Osteoblast (primary cell): ENCODE measurements at places on chromosomes 1 and 21. TPM values are rescaled to one million over a fixed set of nuclear protein-coding genes. Genes with fewer than 3 reads are reported as not detected.

CRYAA gene
- not detected in 2 replicates for total RNA-seq

ORC1 gene
- 0.72 and 1.2 TPM in 2 replicates for total RNA-seq

FBXO28 gene
- 35.5 and 36.5 TPM in 2 replicates for total RNA-seq

TAGLN2 gene
- 156 and 159 TPM in 2 replicates for total RNA-seq

SSX2IP gene
- total RNA-seq, result 10.9 TPM in 2 replicates

SAMD11 gene
- total RNA-seq, result 7.7 and 8.3 TPM in 2 replicates

OR10Z1 gene
- total RNA-seq, result not detected in 2 replicates

AMIGO1 gene
- total RNA-seq, result 2.1 and 2.5 TPM in 2 replicates

UMODL1 gene
- total RNA-seq, result under 0.01 TPM in 1 of 2 replicates, not detected in the other

KRTAP12-4 gene
- not detected in 2 replicates for total RNA-seq

CR1L gene
- total RNA-seq, result not detected in 2 replicates

LCA5L gene
- 2.2 and 2.9 TPM in 2 replicates for total RNA-seq

DNA sequence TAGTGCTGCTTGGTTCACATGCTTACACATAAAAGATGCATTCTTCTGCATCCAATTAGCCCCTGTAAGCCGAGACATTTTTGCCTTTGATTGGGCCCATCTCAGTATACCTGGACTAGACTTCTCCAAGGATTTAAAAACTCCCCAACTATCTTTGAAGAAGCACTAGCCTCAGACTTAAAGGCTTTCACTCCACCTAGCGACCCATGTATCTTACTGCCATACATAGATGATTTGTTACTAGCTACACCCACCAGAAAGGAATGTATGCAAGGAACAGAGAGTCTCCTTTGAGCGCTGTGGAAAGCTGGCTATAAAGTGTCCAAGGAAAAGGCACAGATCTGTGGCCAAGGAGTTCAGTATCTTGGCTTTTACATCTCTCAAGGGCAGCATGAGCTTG is 91.7 kb downstream of the LIPI start:
- DNase-seq, result no peak
- H3K4me1 ChIP-seq, result no peaks in the 10 kb centered on the region
- H3K36me3 ChIP-seq, result no peaks in the 10 kb centered on the region
- H3K27ac ChIP-seq, result no peak overlapping the region
- no peaks in the 10 kb centered on the region for H3K27me3 ChIP-seq

DNA sequence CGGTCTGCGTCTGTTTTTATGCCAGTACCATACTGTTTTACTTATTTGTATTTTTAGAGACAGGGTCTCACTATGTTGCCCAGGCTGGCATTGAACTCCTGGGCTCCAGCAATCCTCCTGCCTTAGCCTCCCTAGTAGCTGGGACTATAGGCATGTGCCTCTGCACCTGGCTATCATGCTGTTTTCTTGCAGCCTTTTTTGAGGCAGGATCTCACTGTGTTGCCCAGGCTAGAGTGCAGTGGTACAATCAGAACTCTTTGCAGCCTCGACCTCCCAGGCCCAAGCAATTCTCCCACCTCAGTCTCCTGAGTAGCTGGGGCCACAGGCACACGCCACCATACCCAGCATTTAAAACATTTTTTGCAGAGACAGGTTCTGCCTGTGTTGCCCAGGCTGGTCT is 5.3 kb upstream of the LRRC39 start:
- DNase-seq, result no peak
- H3K27ac ChIP-seq, result no peak overlapping the region
- peaks cover 6% of the 10 kb centered on the region for H3K4me1 ChIP-seq

GRCh38 chr21:34046917-34047316 is 26.5 kb upstream of the MRPS6 start:
- no peaks in the 10 kb centered on the region for H3K4me1 ChIP-seq
- no peaks in the 10 kb centered on the region for H3K36me3 ChIP-seq
- no peaks in the 10 kb centered on the region for H3K27me3 ChIP-seq
- H3K27ac ChIP-seq, result no peak overlapping the region

DNA sequence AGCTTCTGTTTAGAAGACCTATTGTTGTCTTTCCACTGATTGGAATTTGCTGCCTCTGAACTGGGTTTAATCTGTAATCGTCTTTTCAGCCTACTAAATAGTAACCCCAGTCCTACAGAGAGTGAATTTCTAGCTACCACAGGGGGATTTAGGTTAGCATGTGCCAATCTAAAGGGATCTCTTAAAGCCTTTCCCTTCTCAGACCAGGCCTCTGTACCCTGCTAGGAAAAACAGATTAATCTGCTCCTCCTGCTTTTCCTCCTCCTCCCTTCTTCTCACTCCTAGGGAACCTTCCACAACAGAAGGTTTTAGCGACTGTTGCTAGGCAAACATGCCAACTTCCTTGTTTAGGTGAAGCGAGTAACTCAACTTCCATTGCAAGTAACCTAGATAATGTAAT is 1.3 kb upstream of the RC3H1 start:
- H3K27me3 ChIP-seq, result no peaks in the 10 kb centered on the region
- H3K27ac ChIP-seq, result no peak overlapping the region
- H3K4me3 ChIP-seq, result no peak overlapping the region
- H3K4me1 ChIP-seq, result peaks cover 32% of the 10 kb centered on the region

DNA sequence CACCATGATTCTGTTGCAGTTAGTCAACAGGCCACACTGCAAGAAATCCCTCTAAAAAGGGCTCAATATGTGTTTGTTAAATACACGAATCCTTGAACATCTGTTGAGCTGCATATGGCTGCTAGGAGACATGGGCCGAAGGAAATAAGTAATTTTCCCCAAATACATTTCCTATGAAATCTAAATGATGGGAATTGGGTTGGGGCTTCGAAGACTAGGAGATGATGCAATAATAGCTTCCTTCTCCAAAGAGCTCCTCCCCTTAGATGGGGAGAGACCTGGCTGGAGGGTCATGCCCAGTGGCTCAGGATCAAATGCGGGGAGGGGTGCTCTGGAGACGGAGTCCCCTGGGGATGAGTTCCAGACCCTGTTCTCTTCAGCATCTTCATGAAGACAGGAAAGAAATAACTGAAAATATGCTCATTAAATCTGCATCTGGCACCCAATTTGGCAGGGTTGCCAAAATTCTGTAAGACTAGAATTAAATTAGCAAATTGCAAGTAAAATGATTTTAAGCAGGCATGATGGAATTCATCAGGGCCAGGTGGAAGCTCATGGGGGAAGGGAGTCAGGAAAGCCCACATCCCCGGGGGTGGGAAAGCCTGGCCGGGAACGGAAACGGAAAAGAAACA is 165.0 kb upstream of the EDN2 start:
- peaks cover 18% of the 10 kb centered on the region for H3K4me1 ChIP-seq
- no peak for DNase-seq
- H3K27me3 ChIP-seq, result no peaks in the 10 kb centered on the region
- H3K4me3 ChIP-seq, result peak overlapping the region; percentile 39
- H3K36me3 ChIP-seq, result no peaks in the 10 kb centered on the region

- no peaks in the 10 kb centered on the region for H3K36me3 ChIP-seq
- H3K27me3 ChIP-seq, result no peaks in the 10 kb centered on the region
- no peak overlapping the region for H3K27ac ChIP-seq
- H3K4me1 ChIP-seq, result peaks cover 11% of the 10 kb centered on the region
- DNase-seq, result no peak
Measured at GRCh38 chr1:174040387-174040786, 18.2 kb upstream of the RC3H1 start.

DNA sequence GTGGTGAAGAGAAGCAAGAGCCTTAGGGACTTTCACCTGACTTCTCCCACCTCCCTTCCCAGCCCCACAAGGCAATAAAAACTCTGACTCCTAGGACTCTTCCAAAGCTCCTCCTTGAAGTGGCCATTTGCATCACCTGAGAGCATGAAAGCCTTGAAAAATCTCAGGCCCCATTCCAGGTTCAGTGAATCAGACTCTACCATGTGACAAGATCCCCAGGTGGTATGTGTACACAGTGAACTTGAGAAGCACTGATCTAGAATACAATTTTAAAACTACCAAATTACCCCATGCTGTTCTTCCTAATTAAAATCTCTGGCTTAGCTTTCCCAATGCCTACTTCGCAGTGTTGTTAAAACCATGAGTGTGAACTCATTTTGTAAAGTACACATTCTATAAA is 195.1 kb upstream of the SAMSN1 start:
- H3K27ac ChIP-seq, result no peak overlapping the region
- no peaks in the 10 kb centered on the region for H3K36me3 ChIP-seq
- no peaks in the 10 kb centered on the region for H3K4me1 ChIP-seq

- H3K36me3 ChIP-seq, result no peaks in the 10 kb centered on the region
- peaks cover 42% of the 10 kb centered on the region for H3K27me3 ChIP-seq
- H3K4me3 ChIP-seq, result no peak overlapping the region
Measured at GRCh38 chr1:207453710-207454045, 450 bp upstream of the CR2 start.

- H3K27ac ChIP-seq, result no peak overlapping the region
- no peaks in the 10 kb centered on the region for H3K27me3 ChIP-seq
- no peak overlapping the region for H3K4me3 ChIP-seq
Measured at GRCh38 chr1:117499071-117499470, 106.8 kb upstream of the TENT5C start.

DNA sequence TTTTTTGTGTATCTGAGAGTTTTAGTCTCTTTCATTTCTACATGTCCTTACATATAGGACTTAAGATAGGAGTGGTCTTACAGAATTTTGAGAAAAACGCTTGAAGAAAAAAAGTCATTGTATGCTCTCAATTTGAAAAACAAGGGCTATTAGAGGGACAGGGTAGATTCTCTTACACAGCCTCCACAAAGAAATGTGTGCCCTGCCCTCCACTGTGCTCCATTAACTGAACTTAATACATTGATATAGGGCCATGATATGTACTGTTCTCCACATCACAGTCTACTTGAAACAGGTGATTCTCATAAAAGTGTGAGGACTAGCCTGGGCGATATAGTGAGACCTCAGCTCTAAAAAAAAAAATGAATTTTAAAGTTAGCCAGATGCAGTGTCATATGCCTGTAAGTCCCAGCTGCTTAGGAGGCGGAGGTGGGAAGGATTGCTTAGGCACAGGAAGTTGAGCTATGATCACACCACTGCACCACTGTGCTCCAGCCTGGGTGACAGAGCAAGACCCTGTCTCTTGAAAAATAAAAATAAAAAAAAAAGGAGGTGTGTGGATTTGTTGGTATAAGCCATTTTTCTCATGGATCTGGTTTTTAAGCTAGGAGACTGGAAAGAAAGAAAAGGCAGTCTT is 77.0 kb downstream of the HMCN1 start:
- no peak overlapping the region for H3K27ac ChIP-seq
- DNase-seq, result no peak
- no peak overlapping the region for H3K4me3 ChIP-seq
- no peaks in the 10 kb centered on the region for H3K27me3 ChIP-seq
- peaks cover under 1% of the 10 kb centered on the region for H3K4me1 ChIP-seq
- H3K36me3 ChIP-seq, result no peaks in the 10 kb centered on the region

- no peaks in the 10 kb centered on the region for H3K27me3 ChIP-seq
- no peak for DNase-seq
- H3K36me3 ChIP-seq, result no peaks in the 10 kb centered on the region
Measured at GRCh38 chr1:56284928-56285327, 294.4 kb downstream of the PLPP3 start.

GRCh38 chr1:151854658-151855057 is 1.1 kb upstream of the THEM5 start:
- no peaks in the 10 kb centered on the region for H3K4me1 ChIP-seq
- no peaks in the 10 kb centered on the region for H3K36me3 ChIP-seq

DNA sequence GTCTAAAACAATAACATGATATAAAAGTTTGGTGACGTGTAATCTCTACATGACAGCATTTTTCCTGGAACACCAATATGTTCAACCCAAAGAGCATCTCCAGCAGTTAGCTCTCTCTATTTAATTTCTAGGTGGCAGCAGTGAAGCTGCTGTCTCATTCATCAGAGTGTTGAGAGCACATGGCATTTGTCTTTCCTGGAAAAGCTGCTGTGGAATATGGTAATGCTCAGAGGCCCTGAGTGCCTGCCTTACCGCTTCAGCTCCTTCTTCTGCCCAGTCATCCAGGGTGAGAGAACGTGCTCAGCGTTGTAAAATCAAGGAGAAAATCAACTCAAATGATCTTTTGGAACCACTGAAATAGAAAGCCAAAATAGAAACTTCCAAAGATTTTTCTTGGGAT is 640.7 kb downstream of the ADGRL2 start:
- DNase-seq, result no peak
- no peak overlapping the region for H3K4me3 ChIP-seq
- H3K36me3 ChIP-seq, result no peaks in the 10 kb centered on the region
- H3K27me3 ChIP-seq, result no peaks in the 10 kb centered on the region

GRCh38 chr1:96427616-96428015 is 294.0 kb upstream of the PTBP2 start:
- H3K36me3 ChIP-seq, result no peaks in the 10 kb centered on the region
- H3K4me1 ChIP-seq, result no peaks in the 10 kb centered on the region
- H3K27me3 ChIP-seq, result no peaks in the 10 kb centered on the region
- no peak overlapping the region for H3K27ac ChIP-seq

- H3K4me1 ChIP-seq, result no peaks in the 10 kb centered on the region
- H3K27me3 ChIP-seq, result no peaks in the 10 kb centered on the region
- no peak overlapping the region for H3K4me3 ChIP-seq
- H3K36me3 ChIP-seq, result no peaks in the 10 kb centered on the region
Measured at GRCh38 chr1:15073799-15074308, 79.7 kb upstream of the TMEM51 start.

- no peaks in the 10 kb centered on the region for H3K36me3 ChIP-seq
- H3K27ac ChIP-seq, result no peak overlapping the region
- no peaks in the 10 kb centered on the region for H3K4me1 ChIP-seq
Measured at GRCh38 chr1:175314300-175314699, 121.7 kb upstream of the KIAA0040 start.

DNA sequence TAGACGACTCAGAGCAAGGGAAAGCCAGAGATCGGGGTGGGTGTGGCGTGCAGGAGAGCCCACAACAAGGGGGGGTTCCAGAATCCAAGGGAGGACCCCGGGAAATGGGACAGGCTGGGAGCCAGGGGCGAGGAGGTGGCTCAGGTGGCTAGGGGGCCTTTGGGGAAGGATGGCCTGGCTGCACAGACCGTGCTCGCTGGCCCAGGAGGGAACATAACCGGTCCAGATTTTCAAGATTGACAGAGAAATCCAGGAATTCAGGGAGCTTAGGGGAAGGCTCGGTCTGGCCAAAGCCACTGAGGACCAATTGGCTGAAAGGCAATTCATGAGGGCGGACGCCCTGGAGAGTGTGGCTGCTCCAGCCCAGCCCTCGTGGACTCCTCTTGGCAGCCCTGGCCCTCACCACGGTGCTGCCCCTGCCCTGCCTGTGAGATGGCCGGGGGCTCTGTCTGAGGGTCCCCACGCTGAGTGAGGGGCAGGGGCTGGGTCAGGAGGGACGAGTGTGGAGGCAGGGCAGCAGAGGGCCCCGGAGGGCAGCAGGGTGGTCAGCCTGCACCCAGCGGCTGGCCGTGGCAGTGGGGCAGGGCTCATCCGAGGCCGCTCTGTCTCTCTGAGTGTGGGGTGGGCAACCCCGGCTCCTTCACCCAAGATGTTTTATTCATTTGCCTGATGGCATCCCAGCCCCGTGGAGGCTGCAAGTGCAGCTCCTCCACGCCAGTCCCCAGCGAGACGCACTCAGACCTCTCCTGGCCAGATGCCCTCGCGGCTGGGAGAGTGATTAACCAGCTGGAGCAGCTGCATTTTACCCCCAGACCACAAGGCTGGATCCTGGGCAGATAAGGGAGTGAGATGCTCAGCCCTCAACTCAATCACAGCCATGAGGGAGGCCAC is 5.6 kb upstream of the LRRC3 start:
- H3K36me3 ChIP-seq, result no peaks in the 10 kb centered on the region
- H3K4me1 ChIP-seq, result no peaks in the 10 kb centered on the region
- peaks cover 5% of the 10 kb centered on the region for H3K27me3 ChIP-seq
- no peak overlapping the region for H3K27ac ChIP-seq
- peak; percentile 41 for DNase-seq

- no peak overlapping the region for H3K27ac ChIP-seq
- peaks cover 8% of the 10 kb centered on the region for H3K4me1 ChIP-seq
- H3K4me3 ChIP-seq, result no peak overlapping the region
- peak; percentile 94 for DNase-seq
- no peaks in the 10 kb centered on the region for H3K36me3 ChIP-seq
- peaks cover 17% of the 10 kb centered on the region for H3K27me3 ChIP-seq
Measured at GRCh38 chr1:41387667-41388091, 26.4 kb downstream of the FOXO6 start.

GRCh38 chr1:210731193-210731592 is 402.5 kb downstream of the HHAT start:
- DNase-seq, result no peak
- H3K4me1 ChIP-seq, result no peaks in the 10 kb centered on the region
- no peak overlapping the region for H3K4me3 ChIP-seq
- H3K36me3 ChIP-seq, result no peaks in the 10 kb centered on the region
- no peak overlapping the region for H3K27ac ChIP-seq
